ENCODE measurements at places on chromosomes 5 and 9.
A peak's percentile ranks its signal among the peaks of the same experiment; 100 is the strongest.

DNA sequence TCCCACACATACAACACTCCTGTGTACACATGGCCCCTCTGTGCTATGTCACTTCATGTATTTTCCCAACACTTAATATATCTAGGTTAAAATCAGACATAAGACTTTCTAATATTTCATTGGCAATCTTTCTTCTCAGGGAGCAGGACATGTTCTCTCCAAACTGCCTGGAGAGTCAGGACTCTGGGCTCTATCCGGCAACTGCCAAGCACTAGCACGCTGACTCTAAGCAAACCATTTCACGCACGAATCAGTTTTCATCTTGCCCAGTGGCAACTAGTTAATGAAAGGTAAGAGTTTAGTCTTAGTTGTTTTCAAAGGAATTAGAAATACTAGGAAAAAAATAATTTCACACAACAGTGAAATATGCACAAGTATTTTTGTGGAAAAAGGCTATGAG lies 124.8 kb downstream of the NFIB start:
- DNase-seq = no peak

DNA sequence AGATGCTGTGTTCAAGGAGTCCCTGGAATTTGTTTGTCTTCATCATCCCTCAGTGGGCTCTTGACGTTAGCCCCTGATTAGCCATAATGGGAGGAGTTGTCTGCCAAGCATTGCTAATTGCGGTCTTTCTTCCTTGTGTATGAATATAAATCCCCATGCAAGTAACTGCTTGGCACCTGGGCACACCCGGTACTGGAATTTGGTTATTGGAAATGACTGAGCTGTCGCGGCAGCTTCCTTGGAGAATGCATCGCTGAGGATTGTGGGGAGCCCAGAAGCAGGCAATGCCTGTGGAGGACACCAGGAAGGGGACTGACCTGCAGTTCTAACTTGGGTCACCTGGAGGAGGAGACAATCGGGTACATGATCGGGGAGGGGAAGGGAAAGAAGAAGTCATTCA lies 53.3 kb upstream of the CTSL start:
- DNase-seq = no peak

DNA sequence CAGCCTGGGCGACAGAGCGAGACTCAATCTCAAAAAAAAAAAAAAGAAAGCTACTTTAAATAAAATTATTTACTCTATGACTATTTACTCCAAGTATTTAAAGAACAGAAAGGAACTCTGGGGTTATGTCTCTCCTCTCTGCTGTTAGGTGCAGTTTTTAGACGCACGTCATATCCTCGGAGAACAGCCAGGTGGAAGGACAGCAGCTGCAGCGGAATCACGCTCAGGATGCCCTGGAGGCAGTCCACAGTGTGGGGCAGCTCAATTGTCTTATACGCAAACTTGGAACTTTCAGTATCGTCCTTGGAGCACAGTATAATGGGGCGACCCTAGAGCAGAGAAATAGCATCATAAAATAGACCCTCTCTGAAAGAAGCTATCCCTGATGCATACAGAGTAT lies 10.4 kb upstream of the MAPK9 start:
- no peak for DNase-seq

DNA sequence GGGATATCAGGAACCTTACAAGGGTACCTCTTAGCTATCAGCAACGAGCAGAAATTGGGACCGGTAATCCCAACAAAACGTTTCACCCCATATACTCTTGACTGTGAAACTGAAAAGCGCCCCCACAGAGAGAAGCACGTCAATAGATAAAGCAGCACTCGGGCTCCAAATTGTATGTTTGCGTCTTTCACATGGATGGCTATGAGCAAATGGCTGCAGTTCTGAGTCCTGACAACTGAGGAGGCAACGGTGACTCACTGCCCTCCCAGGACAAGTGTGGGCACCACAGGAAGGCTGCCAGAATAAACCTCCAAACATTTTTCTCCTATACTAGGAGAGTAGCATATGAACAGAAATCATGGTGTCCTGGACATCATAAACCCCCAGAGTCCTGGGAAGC lies 36.6 kb downstream of the SEMA4D start:
- DNase-seq = no peak

GRCh38 chr9:38251036-38251860 lies 141.3 kb upstream of the ALDH1B1 start:
- DNase-seq = no peak

GRCh38 chr5:72848474-72849428 lies 32.3 kb downstream of the TNPO1 start:
- DNase-seq = peak; percentile 48

GRCh38 chr5:101942321-101942882 lies 353.7 kb downstream of the SLCO4C1 start:
- DNase-seq = no peak

- DNase-seq = no peak
Observed at GRCh38 chr5:108686676-108687075, 61.0 kb upstream of the FER start.

DNA sequence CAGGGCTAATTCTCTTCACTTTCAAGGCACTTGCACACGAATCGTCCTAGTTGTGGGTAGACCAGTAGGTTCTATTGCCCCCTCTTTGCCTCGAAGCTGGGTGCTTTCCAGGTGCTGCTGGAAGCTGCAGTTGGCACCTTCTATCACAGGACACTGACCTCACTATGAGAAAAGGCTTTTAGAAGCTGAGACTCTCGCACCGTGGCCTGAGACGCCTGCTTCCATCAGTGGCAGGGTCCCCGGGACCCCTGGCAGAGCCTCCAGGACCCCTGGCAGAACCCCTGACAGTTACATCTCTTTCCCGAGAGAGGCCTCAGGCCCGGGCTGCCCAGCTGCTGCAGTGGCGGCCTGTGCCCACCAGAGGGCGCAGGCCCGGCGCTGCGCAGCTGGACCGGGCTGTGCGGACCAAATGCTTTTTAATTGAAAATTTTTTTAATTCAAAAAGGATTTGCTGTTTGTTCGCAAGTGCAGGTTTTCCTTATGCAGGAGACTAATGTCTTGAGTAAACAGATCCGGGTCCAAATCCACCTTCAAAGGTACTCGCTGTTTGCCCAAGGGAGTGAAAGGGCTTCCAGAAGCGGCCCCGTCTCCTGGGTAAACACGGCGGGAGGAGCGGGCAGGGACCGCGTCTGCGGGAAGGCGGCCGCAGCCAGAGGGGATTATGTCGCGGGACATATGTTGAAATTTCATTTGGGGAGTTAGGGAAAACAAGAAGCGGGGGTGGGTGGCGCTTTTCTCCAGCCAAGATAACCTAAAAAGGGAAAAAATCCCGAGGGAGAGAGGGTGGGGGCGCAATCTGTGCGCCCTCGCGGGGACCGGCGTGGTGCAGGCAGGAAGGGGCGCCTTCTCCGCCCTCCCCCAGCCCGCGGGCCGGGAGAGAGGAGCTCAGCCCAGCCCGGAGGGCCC lies 114.5 kb upstream of the LMX1B start:
- DNase-seq = peak; percentile 49

DNA sequence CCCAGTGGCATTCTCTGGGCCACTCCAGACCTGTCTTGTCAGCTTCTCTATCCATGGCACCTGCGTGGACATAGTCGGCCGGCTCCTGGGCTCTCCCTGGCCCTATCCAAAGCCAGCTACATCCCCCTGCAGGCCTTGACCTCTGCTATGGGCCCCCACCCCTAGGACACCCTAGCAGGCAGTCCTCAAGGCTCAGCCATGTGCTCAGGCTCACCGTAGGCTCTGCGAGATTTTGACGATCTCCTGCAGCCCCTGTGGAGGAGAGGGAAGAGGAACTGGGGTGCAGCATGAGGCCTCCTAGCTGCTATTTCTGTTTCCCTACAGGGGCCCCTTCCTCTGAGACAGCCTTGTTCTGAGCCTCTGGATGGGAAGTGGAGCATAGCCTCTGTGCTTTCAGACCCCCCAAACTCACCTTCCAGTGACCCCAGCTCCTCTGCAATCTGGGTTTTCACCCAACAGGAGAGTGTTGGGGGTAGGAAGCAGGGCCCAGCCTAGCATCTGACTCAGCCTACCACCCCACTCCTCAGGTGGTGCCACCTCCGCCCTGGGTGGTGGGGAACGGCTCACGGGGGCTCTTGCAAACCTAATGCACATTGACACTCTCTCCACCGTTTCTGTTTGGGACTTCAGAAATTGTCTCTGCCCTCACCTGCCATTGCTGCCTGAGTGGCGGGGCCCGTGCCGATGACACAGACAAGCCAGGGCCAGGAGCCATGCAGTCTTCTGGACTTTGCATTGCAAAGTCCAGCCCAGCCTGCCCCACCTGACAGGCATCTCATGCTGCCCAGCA lies 36.7 kb downstream of the HRH2 start:
- no peak for DNase-seq

GRCh38 chr9:134961331-134962064 lies 43.8 kb upstream of the FCN1 start:
- no peak for DNase-seq

- DNase-seq = no peak
Observed at GRCh38 chr5:17106521-17106920, 110.9 kb upstream of the BASP1 start.

- DNase-seq = no peak
Observed at GRCh38 chr5:57947181-57947580, 464.6 kb upstream of the ACTBL2 start.

- DNase-seq = no peak
Observed at GRCh38 chr9:97320080-97320642, 12.7 kb downstream of the CCDC180 start.

DNA sequence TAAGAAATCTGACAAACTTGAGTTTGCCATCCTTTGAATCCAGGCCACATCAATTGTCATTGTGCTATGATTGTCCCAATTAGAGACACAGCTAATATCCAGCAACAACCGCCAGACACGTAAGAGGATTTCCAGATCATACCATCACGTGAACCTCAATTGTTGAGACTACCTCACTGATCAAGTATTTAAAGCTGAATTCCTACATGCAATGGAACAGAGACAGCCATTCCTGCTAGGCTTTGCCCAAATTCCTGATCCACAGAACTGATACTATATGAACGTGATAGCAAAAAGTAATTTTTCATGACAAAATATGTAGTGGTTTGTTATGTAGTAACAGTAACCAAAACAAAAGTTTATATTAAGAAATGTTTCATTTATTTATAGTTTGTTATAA lies 657.7 kb downstream of the PRR16 start:
- DNase-seq = no peak
